ENCODE measurements at places on chromosomes 2 and 18. TPM values are rescaled to one million over a fixed set of nuclear protein-coding genes. Genes with fewer than 3 reads are reported as not detected.

SLC23A3 gene
- polyA plus RNA-seq, result 0.50 TPM

ATF2 gene
- polyA plus RNA-seq, result 12.4 TPM

SCN7A gene
- polyA plus RNA-seq, result 0.76 TPM

PECR gene
- polyA plus RNA-seq, result 7.8 TPM

GPR75 gene
- polyA plus RNA-seq, result 0.19 TPM

PDE11A gene
- 0.37 TPM for polyA plus RNA-seq

GRCh38 chr18:77139619-77140018 lies 7.0 kb upstream of the MBP start:
- DNase-seq, result no peak

GRCh38 chr2:144240656-144241339 lies 279.1 kb downstream of the ZEB2 start:
- no peak for DNase-seq

DNA sequence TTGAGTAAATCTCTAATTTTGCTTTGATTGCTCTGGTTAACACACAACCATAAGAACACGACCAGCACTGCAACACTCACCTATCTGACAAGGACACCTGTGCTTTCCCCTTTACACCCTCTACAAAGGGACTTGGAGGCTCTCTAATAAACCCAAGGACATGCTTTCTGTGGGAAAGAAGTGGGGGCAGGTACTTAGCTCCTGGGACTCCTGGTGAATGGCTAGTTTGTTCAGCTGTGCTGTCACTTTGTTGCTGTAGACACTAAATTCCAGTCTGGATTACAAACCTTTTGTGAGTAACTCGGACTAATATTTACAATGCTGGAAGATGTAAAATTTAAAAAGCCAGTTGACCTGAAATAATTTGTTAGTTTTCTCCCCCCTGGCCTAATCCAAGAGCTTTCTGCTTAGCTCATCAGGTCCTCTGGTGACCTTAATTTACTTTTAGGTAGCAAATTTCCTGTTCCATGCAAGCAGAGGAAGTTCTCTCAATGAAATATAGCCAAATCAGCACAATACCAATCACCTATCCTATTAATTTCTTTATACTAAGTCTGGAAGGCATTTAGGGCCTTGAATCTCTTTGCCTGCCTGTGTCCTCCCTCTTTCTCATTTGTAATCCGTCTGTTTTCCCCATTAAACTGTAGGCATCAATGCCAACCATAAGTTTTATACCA lies 67.5 kb downstream of the PLCL1 start:
- no peak for DNase-seq

DNA sequence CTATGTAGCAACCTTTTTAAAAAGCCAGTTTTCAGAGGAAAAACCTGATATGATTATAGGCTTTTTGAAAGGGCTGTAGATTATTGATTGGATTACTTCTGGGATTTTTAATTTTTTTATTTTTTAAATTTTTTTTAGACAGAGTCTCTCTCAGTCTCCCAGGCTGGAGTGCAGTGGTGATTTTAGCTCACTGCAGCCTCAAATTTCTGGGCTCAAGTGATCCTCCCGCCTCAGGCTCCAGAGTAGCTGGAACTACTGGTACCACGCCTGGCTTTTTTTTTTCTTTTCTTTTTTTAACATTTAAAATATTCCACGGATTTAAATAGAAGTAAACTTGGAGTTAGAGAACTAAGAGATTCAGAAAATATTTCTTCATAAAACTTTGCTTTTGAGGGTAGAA lies 1.2 kb downstream of the MRPL19 start:
- DNase-seq, result no peak

- DNase-seq, result no peak
These were observed 185.9 kb upstream of the SLC39A10 start for GRCh38 chr2:195471163-195471562.

GRCh38 chr18:67969458-67969857 lies 452.9 kb upstream of the DSEL start:
- no peak for DNase-seq

DNA sequence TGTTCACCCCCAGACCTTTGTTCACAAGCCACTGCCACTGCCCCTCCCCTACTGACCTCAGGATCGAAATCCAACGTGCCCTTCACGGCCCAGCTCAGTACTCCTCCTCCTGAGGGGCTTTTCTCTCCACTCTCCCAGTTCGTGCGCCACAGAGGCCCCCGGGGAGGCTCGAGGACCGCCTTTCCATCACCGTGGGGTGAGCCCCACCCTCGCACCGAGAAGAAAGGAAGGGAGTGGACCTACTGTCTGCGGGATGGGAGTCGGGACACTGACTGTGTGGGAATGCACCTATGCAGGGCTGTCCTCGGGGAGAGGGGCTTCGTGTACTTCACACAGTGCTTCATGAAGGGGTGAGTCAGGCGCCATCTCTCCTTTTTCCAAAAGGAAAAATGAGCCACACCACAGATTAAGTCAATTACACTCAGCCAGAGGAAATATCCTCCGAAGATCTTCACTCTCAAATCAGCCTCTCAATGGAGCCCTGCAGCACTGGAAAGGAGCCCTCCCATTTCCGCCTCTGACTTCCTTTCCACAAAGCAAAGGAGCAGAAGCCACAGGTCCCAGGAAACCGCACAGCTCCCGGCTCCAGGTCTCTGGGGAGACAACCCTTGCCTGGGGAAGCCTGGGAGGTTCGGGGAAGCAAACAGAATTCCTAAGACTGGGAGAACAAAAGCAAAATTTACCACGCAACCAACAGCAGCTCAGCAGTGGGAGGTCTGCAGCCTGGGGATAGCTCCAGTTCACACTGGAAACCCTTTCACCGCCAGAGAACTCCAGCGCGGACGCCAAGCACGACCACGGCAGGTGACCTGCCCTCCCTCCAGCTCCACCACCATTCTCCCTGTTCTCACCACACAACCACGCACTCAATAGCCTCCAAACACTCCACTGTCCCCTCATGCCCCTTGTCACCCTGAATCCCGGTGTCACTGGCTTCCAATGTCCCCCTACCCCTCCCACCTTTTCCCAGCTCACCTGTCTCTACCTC lies 21.6 kb downstream of the ADCY3 start:
- no peak for DNase-seq
